ENCODE measurements at places on chromosomes 16 and 17.

GRCh38 chr17:65895969-65896368, 296.0 kb downstream of the CEP112 start:
- no peak for DNase-seq

- DNase-seq: peak; percentile 82
Measured at GRCh38 chr17:78133971-78134898, 3.7 kb downstream of the TMC8 start.

DNA sequence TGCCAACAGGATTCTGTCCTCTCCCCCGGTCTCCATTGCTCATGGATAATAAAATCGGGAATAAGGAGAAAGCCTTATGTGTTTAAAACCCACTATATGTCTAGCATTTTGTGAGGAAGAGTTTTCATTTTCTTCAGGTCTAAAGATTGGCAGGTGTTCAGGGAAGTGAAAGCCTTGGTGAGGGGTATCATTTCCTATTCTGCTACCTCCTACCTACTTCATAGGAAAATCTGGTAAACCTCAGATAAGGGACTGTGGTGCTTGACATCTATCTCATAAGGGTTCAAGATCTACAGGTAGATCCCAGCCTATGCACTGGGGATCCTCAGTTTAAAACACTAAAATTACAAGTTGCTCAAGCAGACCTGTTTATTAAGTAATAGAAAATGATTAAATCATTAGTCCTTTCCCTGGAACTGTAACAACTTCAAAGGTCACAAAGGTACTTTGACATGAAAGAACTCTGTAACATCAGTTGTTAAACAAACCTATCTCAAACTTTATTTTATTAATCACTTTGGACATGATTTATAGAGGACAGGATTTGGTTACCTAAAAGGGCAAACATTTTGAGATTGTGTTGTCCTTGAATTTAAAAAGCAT, 6.5 kb downstream of the MOSMO start:
- no peak for DNase-seq

GRCh38 chr17:44219108-44219615, 313 bp downstream of the UBTF start:
- peak; percentile 65 for DNase-seq

DNA sequence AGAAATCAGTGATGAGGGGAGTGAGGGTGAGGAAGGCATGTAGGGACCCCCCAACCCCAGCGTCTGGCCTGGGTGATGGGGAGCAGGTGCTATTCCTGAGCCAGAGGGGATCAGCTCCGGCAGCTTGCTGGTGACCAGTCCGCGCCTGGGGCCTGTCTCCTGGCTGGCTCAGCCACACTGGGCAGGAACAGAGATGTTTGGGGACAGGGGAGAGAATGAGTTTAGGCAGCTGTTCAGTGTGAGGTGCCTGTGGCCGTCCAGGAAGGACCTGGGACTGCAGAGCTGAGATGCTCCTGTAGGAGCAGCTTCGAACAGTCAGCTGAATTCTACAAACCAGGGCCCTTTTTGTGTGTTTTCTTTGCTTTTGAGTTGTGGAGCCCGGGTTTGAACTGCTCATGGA, 23.2 kb upstream of the SPNS2 start:
- no peak for DNase-seq

- DNase-seq: no peak
Measured at GRCh38 chr16:12356632-12357340, 380.3 kb downstream of the SNX29 start.

DNA sequence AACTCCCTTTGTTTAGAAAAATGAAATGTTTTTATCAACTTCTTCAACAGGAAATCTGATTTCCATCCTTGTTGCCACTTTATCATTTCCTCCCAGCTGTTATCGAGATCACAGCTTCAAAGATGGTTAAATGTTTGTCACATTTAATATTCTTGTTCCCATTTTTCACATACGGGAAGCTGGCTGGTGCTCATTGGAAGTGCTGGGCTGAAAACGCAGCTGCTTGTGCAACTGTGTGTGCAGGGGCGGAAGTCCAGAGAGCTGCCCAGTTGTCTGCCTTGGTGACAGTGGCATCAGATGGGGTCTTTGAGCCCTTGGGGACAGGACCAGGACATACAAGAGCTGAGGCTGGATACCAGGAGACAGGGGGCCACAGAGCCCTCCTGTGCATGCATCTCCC, 549.2 kb upstream of the CDH11 start:
- no peak for DNase-seq

Data from activated CD4-positive, alpha-beta T cell treated with anti-CD3 and anti-CD28 coated beads, Interleukin-2, amount 50 U/mL, for 48 hours (primary cell).